ENCODE measurements at places on chromosomes 12 and 14. TPM values are rescaled to one million over a fixed set of nuclear protein-coding genes. Genes with fewer than 3 reads are reported as not detected.

The CAMKK2 gene
- total RNA-seq, result 20.5 TPM

The NTF3 gene
- not detected for total RNA-seq

The PZP gene
- total RNA-seq, result not detected

The PLA2G1B gene
- total RNA-seq, result not detected

The REC8 gene
- total RNA-seq, result 20.7 TPM

Data from airway epithelial cell (primary cell).